ENCODE measurements at places on chromosomes 1 and 21.

- no peak for DNase-seq
Measured at GRCh38 chr1:247824023-247824422, at the start of gene OR14A16. TSS of gene OR14A16 (minus strand) at chr1:247824119. CDS start at chr1:247815729, 8,390 bp downstream.

GRCh38 chr21:46369520-46370235, 45.7 kb downstream of the PCNT start:
- DNase-seq = no peak

DNA sequence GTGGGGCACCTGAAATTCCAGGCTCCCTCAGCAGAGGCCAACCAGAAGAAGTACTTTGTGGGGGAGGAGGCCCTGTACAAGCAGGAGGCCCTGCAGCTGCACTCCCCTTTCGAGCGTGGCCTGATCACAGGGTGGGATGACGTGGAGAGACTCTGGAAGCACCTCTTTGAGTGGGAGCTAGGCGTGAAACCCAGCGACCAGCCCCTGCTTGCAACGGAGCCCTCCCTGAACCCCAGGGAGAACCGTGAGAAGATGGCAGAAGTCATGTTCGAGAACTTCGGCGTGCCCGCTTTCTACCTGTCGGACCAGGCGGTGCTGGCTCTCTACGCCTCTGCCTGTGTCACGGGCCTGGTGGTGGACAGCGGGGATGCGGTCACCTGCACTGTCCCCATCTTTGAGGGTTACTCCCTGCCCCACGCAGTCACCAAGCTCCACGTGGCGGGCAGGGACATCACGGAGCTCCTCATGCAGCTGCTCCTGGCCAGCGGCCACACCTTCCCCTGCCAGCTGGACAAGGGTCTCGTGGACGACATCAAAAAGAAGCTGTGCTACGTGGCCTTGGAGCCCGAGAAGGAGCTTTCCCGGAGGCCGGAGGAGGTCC, 634 bp downstream of the ACTRT2 start:
- DNase-seq = no peak

DNA sequence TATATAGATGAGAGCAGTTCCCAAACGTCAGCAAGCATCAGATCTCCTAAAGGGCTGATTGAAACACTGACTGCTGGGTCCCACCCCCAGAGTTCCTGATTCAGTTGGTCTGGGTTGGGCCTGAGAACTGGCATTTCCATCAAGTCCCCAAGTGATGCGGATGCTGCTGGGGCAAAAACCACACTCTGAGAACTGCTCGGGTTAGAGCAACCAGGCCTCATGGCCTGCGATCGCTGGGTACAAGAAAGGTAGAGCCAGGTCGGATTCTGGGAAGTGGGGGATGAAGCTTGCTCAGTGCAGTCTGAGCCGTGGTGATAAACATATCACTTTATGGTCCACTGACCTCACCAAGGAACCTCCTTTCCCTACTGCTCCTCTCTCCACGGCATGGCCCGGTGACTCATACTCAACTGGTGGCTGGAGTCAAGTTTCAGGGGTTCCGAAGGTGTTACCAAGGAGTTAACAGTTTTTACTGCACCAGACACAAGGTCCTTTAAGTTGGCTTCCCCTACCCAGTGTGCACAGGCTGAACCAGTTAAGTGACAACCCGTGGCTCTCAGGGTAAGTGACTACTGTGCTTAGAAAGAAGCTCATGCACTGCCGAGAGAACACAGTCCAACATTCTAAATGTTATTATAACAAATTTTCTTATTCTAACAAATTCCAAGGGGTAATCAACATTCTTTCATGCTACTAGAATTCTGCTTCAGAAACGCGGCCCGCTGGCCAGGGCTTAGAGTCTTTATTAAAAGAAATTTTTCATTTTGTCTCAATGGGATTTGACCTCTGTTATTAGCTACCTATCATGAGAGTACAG, 153.5 kb downstream of the TGFBR3 start:
- peak; percentile 46 for DNase-seq

DNA sequence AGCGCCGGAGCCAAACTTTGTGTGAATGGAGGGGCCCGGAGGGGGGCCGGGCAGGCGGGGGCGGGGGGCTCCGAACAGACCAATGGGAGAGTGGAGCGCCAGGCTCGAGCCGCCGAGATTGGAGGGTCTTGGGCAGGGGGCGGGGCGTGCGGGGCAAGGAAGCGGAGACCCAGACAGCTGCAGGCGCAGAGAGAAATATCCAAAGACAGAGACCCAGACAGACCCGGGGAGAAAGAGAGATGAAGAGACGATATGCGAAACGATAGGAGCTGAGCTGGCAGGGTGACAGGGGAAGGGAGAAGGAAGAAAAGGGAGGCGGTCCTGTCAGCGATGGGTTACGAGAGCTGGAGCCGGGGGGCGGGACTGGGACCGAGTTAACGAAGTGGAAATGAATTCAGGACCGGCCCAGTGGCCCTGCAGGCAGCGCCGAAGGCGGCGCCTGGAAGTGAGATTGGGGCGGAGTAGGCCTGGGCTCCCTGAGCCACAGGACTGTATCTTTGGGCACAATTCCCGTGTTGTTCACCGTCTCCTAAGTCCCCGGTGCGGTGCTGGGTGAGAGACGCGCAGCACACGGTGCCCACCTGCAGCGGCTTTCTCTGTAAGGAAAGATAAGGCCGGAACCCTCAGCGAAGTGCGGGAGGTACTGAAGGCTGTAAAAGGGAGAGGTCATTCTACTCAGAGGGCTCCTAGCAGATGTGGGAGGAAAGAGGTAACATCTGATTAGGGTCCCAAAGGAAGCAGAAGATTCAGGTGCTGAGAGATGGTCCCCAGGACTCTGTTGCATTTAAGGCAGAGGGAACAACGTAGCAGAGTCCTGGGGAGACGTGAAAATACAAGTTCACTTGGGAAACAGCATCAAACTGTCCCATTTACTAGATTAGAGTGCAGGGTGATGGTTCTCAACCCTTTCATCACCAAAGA, 543 bp upstream of the KCNJ10 start:
- peak; percentile 60 for DNase-seq

DNA sequence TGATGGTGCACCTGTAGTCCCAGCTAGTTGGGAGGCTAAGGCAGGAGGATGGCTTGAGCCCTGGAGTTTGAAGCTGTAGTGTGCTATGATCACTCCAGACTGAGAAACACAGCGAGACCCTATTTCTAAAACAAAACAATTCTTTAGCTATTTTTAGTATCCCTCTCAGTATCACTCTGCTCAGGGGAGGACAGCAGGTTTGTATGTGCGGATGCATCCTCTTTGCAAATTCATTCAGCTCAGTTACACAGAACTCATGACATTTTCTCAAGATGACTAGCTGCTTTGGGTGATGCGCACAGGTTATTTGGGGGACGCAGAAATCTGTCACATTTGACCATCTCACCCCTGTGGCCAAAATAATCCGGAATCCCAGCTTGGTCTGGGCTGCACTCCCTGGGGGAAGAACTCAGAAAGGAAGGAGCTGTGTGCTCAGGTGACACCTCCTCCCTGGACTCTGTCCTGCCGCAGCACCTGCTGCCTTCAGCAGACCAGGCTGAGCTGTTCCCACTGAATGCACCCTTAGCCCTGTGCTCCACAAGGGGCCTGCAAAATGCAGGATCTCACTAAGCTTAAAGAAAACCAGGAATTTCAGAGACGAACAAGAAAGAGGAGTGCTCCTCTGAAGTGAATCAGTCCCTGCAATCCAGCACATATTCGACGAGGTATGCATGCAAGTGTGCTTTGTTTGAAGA, 89.5 kb upstream of the PGBD5 start:
- no peak for DNase-seq
